ENCODE measurements at places on chromosomes 5 and 9.

- no peak for DNase-seq
Measured at GRCh38 chr5:178323961-178324360, 91.4 kb upstream of the PHYKPL start.

- no peak for DNase-seq
Measured at GRCh38 chr5:61394078-61394704, 62.1 kb downstream of the ZSWIM6 start.

DNA sequence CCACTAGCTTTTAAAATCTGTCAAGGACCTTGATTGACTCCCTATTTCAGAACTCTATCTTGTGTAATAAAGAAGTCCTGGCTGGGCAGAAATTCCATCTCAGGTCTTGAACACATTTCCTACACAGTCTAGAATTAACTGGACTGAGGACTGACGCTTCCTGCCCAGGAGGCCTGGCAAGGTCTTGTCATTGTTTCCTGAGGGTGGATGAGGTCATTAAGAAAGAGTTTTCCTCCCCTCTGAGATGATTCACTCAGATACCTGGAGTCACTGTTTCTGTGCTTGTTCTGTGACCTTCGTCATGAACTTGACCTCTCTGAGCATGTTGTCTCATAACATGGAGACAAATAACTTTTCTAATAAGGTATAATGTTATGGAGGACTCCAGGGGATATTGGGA lies 10.0 kb downstream of the MTAP start:
- DNase-seq = no peak

- DNase-seq = no peak
Measured at GRCh38 chr5:160390787-160391696, 8.8 kb downstream of the FAM200C start.

DNA sequence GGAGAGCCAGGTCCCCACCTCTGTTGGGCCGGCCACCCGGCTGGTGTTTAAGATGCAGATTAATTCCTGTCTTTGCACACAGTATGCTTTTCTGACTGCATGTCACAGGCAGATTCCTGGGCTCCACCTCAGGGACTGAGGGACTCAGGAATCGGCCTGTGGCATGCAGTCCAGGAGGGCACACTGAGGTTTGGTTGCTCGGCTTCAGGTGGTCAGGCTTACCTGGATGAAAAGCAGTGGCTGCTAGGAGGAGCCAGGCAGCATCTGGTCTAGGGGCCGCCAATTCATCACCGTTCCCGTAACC lies 1.1 kb downstream of the WDR5 start:
- DNase-seq = no peak

DNA sequence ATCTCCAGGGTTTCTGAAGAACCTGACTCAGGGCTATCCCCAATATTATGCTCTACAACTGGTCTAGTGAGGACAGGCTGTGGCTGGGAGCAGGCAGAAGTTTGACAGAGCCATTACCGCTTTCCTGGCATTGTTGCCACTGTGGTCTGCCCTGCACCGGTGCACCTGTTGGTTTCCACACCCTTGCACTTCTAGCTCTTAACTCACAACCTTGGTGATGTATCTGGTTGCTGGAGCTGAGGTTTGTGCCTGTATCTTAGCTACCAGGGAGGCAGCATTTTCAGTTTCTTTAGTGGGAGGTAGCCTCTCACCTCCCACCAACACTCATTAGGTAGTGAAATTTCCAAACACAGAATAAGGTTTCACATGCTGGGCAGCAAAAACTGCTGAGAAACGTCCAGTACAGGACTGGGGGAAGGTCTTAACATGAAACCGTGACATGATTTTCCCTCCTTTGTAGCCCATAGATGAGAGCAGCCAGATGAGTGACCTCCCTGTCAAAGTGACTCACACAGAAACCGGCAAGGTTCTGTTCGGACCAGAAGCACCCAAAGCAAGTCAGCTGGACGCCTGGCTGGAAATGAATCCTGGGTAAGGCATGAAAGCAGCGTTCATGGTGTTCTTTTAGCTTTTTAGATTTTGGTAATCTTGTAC lies 57.7 kb downstream of the SMARCA2 start:
- DNase-seq = peak; percentile 48

- DNase-seq = no peak
Measured at GRCh38 chr5:98398465-98398864, 375.0 kb upstream of the RGMB start.

- peak; percentile 32 for DNase-seq
Measured at GRCh38 chr5:6583049-6583880, 49.6 kb downstream of the NSUN2 start.

GRCh38 chr5:57417971-57418370 lies 64.6 kb downstream of the ACTBL2 start:
- DNase-seq = no peak

DNA sequence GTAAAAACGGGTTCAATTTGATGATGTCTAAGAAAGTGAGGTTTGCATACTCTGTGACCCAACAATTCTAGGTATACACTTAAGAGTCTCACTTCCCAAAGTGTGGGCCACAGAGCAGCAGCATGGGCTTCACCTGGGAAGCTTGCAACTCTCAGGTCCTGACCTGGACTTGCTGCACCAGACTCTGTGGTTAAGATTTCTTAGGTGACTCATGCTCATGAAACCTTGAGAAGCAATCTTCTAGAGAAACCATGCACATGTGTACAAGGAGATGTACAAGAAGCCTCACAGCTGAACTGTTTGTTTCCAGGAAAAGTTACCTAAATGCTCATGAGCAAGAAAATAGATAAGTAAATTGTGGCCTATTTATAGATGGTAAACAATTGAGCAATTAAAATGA lies 30.0 kb downstream of the DNAJC21 start:
- peak; percentile 16 for DNase-seq

- no peak for DNase-seq
Measured at GRCh38 chr9:34994260-34994899, 4.8 kb downstream of the DNAJB5 start.

DNA sequence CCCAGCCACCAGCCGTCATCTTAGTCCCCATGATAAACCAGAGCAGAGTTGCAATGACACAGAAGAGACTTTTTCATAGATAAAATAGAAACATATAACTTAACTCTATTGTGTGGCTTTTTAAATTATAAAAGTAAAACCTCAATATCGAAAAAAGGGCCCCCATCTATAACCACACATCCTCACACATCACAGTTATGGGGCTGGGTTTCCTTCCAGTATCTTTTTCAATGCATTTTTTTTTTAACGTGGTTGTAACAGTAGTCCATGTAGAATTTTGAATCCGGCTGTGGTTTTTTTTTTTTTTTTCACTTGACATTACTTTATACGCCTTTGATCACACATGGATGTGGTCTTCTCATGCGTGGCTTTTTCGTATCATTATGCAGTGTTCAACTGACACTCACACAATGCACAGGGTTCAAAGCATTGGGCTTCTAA lies 77.4 kb downstream of the CFAP77 start:
- peak; percentile 29 for DNase-seq

DNA sequence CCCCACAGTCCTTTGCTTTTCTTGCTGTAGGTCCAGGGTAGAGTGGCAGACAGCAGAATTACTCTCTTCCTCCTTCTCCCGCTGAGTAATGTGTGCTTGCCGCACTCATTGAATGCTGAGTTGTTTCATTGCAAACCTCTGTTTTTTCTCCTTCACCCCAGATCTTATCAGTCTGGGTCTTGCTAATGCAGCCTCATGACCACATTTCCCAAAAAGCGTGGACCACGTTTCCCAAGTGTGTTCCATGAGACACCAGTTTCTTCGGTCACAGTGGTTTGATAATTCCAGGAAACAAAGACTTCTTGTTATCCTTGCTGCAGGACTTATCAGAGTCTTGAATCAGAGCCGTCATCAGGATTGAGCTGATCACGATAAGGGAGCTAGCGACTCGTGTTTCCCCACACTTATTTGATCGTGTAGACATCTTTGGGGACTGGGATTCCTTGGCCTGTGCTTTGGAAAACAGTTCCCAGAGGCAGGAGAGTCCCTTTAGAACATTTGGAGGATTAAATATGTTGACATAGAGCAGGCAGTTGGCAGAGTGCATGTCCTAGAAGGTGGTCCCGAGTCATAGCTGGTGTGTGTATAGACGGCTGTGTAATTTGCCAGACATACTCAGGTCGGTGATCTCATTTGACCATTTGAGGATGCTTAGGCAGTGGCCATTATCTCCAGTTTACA lies 4.4 kb downstream of the LRRC8A start:
- no peak for DNase-seq

GRCh38 chr5:141743866-141744272 lies 61.8 kb upstream of the ARAP3 start:
- DNase-seq = no peak

- no peak for DNase-seq
Measured at GRCh38 chr9:27701587-27701986, 128.3 kb upstream of the C9orf72 start.

DNA sequence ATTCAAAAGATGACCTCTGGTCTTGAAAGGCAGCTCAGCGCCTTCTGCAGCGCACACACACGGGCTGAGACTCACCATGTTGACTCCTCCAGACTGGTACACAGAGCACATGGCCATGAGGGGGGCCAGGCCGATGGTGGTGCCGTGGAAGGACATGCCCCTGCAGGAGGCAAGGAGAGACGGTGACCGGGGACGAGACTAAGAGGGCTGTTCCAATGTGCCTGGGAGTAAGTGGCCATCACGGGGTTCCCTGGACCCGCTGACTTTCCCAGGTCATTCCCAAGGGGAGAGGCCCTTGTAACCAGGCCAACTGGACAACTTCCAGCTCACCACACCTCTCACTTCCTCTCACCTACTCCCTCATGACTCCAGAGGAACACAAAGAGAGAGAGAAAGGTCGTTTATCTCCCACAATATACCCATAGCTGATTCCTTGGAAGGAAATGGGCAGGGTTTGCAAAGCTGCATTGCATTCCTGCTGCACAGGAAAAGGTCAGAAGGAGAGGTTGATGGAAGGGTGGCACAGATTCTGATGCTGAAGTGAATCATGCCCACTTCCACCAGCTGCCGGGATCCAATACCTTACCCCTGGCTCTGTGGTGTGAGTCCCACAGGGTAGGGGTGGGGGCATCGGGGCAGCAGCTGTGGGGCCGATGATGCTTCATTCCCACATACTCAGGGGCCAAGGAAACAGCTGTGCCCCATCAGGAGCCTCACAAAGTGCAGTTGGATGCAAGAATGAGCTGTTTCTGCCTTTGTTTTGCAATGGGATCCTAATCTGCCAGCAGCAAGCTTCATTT lies 47.2 kb downstream of the NIPAL4 start:
- DNase-seq = no peak

- DNase-seq = no peak
Measured at GRCh38 chr5:96509721-96510350, 76.8 kb upstream of the PCSK1 start.

DNA sequence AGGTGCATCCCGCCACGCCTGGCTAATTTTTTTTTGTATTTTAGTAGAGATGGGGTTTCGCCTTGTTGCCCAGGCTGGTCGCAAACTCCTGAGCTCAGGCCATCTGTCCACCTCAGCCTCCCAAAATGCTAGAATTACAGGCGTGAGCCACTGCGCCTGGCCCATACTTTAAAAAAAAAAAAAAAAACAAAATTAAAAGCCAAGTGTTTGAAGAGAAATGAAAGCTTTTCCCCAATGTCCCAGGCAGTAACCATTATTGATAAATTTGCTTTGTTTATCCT lies 9.5 kb downstream of the PRRC2B start:
- no peak for DNase-seq

- no peak for DNase-seq
Measured at GRCh38 chr5:40121236-40121635, 558.5 kb upstream of the PTGER4 start.

DNA sequence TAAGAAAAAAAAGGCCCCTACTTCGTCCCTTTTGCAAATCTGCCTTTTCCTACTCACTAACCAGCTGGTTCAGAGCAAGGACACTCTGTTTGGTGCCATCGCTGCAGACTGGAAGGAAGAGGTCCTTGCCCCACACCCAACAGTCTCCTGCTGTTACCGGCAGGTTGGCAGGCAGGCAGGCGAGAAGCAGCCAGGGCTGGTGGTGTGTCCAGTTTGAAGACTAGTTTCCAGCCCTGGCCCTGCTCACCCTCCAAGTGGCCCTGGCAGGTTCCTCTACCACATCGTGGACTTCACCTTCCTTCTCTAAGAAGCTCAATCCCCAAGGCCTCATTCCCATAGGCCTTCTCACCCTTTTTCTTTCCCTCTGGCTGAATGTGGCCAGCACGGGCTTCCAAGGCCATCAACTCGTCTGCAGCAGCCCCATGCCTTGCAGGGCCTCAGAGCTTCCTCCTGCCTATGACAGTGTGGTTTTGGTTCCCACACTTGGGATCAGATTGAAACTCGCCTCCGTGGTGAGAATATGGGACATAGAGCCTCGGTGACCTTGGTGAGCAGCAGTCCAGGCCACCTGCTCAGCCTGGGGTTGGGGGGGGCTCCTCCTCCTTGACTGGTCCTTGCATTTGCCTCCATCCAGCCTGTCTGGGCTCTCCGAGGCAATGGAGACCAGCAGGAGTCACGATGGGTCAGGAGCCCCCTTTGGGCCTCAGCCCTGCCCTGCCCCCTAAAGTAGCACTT lies 22.9 kb downstream of the TGFBI start:
- DNase-seq = no peak

GRCh38 chr9:69199769-69200470 lies 25.8 kb downstream of the TJP2 start:
- no peak for DNase-seq

Measured in activated CD4-positive, alpha-beta memory T cell treated with anti-CD3 and anti-CD28 coated beads for 36 hours (primary cell).